ENCODE measurements at places on chromosomes 4 and X.
A peak's percentile ranks its signal among the peaks of the same experiment; 100 is the strongest.

DNA sequence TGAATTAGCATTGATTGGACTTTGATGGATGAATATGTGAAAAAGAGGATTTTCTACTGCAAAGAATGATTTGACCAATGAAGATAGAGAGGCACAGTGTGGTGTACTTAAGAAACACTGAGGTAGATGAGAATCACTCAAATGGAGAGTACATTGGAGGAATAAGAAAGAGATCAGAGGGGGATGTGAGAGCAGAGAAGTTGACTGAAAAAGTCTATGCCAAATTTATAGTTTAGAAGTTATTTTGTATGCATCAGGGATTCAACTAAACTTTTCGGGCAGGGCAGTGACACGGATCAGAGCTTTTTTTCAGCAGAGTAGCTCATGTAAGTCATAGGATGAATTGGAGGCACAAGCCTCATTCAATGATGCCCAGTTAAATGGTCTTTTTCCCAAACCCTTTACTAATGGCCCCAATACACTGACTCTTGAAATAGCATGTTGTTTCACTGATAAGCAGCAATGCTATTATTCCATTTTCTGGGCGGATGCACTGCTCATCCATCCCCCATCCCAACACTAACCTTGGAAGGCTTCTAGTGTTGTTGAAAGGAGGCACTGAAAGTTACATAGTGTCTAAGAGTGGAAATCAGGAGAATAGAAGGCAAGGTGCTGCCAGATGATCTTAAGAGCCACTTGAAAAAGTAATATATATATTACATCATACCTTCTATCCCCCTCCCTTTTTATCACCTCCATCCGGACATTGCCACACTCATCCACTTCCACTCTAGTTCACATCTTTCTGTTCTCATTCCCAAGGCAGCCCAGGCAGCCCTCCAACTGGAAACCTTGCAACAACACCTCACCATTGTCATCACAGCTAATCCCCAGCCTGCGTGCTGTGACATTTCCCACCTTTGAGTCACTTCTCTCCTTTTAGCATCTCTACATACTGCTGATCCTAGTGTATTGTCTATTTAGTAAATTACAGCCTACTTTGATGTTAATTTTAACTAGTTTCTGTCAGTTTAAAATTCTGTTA, 46.1 kb downstream of the ARHGAP24 start:
- no peak for ATAC-seq

DNA sequence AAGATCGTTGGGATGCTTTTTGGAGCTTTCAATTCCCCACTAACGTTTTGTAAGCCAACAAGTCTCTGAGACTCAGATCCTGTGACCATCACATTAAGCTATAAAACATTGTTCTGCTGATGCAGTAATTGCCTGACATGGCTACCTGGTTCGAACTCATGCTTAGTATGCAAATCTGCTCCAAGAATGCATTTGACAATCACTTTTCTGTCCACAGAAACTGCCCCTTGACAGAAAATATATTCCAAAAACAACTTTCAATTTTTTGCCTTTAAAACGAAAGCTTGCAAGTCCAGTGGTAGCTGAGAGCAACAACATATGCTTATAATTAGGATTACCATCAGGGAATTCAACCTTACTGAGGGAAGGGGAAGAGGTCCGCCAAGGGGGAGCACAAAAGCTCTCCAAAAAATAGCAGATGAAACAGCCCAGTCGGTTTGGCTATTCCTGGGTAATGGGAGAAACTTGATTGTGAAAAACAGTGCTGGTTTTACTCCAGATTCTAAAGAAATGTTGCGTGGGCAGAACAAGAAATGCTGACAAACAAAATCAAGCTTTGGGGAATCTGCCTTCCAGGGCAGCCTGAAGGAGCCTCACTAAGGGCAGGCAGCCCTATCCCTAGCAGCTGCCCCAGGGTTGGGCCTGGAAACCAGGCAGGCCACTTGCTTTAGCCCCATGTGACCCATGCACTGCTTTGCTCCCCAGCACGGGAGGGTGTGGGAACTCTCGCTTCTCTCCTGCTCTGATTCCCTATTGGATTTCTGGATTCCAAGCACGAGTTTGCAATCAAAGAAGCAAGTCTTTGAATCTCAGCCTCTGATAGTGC, 160.7 kb upstream of the LDB2 start:
- peak; percentile 79 for ATAC-seq

DNA sequence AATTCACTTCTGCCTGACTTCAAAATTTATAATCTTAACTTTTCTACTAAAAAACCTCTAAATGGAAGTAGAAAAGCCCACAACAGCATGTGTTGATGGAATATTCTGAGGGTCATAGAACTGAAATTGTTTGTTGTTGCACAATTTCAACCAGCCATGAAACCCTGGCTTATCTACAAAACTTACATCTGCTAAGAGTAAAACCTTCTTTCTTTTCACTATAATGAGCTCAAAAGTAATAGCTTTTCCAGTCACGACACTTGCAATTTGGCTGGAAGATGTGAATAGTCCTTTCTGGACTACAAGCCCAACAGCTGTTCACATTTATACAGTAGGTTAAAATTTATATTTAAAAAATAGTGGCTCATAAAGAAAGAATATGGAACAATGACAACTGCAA, 250.0 kb downstream of the GPAT3 start:
- ATAC-seq, result no peak

DNA sequence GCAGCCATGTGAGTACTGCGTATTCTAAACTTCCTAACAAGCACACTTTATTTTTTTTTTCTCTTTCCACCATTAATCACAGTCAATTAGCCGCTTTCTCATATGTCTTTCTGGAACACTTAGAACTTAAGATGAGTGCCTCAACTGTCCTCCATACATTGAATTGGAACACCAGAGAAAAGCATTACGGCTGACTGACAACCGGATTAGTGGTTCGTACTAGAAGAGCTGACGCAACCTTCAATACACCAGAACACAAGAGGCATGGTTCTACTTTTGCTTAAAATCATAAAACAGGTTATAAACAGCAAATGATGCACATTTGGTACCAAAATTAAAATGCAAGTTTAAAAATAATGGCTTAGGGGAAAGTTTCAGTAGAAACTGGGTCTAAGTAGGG, 3.3 kb downstream of the TMEM47 start:
- ATAC-seq, result no peak

GRCh38 chr4:153976954-153977353, 188.1 kb upstream of the SFRP2 start:
- ATAC-seq, result no peak

GRCh38 chr4:2789793-2790582, 2.9 kb upstream of the SH3BP2 start:
- ATAC-seq, result no peak

- no peak for ATAC-seq
Measured at GRCh38 chrX:4570151-4570550, 856.7 kb upstream of the PRKX start.

GRCh38 chr4:105543881-105544280, 8.5 kb upstream of the ARHGEF38 start:
- no peak for ATAC-seq

GRCh38 chr4:109238746-109239145, 63.7 kb downstream of the COL25A1 start:
- no peak for ATAC-seq

GRCh38 chr4:36133658-36134057, 110.7 kb downstream of the ARAP2 start:
- no peak for ATAC-seq

DNA sequence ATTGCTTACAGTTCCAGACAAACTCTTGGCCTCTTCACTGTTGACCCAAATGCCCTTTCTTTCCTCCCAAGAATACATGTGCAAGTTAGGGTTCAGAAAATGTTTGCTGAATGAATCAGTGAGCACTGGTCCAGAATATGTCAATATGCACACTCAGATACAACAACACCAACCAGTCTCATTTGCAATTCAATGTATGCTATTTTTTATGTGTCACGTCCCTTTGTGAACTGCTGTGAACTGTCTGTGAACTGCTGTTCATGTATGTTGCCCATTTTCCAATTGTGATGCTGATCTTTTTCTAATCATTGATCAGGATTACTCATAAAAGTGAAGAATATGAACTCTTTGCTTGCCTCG, 17.8 kb downstream of the GAB3 start:
- no peak for ATAC-seq

DNA sequence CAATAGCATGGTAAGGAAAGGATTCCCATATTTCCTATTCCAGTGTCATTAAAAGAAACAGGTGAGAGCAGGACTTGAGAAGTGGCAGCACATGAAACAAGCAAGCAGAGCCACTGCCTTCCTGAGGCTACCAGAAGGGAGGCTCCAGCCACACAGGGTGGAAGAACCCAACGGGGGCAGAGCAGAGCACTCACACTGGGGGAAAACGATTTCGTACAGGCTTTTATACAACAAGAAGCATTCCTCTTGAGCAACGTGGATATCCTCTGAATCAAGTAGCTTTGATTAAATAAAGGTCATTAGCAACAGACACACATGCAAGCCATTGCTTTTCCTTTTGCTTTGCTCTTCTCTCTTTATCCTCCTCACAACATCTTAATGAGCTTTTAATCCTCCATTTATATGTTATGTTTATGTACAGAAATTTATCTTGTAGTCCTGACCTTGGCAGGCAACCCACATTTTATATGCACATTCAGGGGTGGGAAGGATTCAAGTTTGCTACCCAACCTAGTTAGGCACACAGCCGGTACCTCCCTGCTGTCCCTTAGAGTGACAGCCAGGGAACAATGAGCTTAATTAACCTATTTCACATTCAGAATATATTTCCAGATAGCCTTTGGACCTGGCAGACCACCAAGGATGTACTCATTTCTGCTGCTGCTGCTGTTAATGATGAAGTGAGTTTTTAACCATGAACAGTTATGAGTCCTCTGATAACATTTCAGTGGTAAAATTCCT, 202.1 kb downstream of the ARHGAP24 start:
- ATAC-seq, result no peak

GRCh38 chr4:183716302-183716701, 57.2 kb downstream of the TRAPPC11 start:
- ATAC-seq, result no peak

GRCh38 chr4:37631551-37631950, 54.6 kb downstream of the RELL1 start:
- ATAC-seq, result no peak

DNA sequence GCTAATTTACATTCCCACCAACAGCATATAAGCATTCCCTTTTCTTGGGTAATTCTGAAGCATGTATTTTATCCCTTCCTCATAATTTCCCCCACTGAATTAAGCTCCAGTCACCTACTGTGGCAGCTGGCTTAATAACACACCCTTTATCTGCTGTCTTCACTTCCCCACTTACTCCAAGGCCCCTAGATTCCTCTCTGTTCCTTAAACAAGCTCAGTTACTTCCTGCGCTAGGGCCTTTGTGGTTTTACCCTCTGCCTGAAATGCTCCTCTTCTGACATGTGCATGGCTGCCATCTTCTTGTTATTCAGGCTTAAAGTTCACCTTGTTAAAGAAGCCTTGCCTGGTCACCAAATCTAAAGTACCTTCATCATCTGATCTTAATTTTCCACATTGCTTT, 47.2 kb upstream of the RPS6KA3 start:
- ATAC-seq, result no peak

- ATAC-seq, result no peak
Measured at GRCh38 chr4:87559090-87559837, 30.1 kb upstream of the SPARCL1 start.

- no peak for ATAC-seq
Measured at GRCh38 chr4:17155486-17155885, 257.0 kb upstream of the LDB2 start.

DNA sequence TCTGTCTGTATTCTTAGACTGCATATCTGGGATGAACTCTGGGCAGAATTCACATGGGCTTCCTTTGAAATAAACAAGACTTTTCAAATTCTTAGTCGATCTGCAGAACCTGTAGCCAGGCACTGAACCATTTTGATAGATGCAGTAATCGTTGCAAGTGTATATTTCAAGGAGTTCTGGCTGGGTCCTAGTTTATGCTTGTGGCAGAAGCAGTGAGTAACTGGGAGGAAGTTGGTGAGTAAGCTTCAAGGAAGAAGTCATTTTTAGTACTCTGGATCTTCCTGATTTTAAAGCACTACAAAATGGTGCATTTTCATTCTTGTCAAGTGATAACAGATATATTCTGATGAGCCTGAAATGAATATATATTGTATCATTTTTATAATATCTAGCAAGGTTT, 9.5 kb downstream of the HPRT1 start:
- peak; percentile 82 for ATAC-seq

- no peak for ATAC-seq
Measured at GRCh38 chr4:53067125-53067802, 205.1 kb downstream of the RASL11B start.

DNA sequence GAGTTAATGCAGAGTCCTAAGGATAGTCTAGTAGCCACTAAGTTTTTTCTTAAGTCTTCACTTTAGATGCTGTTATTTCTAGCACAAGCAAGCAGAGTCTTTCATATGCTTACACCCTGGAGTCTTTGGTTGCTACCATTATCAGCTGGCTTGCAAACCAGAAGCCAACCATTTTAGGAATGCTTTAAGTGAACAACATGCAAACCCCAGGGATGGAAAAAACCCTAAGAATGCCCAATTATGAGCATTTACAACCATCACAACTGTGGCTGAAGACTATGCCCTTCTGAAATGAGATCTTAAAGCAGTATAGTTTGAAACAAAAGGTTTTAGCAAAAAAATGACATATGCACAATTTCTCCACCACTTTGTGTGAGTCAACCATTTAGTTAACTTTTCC, 6.6 kb downstream of the MID1IP1 start:
- ATAC-seq, result no peak
